ENCODE measurements at places on chromosomes 5 and 9.

DNA sequence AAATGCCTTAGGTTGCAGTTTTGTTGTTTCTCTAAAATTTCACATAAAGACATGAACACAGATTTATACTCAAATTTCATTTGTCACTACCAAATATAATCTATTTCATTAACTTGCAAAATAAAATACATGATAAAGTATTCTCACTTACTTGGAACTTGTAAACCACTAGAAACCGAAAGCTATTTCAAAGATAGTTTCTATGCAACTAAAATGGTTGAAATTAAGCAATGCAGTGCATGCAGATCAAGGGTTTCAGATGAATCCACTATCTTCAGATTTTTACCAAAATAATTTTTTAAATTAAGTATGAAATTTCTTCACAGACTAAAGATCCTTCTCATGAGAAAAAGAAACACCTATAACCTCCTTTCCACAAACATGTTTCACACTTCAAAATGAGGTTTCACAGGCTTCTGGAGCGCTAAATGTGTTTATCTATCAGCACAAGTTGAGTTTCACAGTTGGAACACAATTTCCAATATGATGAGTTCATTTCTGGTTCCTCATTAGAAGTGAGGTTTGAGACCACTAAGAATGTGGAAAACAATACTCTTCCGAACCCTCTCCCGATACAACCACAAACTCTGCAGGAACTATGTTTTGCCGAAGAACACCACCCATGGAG, 63.9 kb downstream of the EPB41L4A start:
- DNase-seq: no peak

DNA sequence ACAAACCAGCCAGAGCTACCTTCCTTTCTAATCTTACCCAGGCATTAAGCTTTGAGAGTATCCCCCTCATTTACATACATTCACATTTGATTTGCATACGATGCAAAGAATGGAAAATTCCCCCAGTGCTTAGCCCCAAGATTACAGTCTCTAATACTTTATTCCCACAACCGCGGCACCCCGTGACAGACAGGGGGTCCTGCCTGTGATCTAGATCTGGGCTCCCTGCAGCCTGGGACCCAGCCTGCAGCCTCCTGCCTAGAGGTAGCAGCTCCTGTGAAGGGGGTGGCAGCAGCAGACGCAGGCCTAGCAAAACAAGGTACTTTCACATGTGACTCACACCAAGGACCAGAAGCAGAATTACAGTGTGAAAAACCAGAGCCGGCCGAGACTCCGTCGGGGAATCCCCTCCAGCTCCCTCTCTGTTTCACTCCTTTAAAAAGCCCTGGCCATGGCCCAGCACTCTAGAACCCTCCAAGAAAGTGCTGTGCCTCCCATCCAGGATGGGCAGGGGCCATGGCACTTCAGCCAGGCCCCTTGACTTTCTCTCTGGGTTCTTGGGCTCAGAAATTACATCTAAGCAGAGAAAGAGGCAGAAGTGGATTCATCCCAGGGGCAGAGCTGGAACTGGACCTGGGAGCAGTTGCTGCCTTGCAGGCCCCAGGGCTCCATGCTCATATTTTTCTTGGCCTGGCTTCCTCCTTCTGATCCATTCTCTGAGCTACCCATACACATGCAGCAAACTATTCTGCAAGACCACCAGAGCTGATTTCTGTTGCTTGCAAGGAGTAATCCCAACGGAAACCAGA, 14.0 kb upstream of the TCF7 start:
- no peak for DNase-seq

DNA sequence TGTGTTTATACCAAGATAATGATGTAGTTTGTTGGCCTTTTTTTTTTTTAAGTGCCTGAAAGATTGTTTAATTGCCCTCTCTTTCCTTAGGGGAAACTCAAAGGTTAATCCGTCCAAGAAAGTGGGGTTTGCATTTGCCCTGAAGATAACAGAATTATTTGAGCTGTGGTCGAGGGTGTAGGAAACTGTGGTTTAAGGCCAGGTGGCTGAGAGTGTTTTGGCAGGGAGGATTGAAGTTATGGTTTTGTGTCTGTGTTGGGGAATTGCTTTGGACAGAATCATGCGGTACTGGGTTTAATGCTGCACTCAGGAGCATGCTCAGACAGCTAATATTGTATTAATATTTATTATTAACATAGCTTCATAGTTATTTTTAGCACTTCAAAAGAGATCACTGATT, 509.8 kb downstream of the EBF1 start:
- DNase-seq: peak; percentile 80

DNA sequence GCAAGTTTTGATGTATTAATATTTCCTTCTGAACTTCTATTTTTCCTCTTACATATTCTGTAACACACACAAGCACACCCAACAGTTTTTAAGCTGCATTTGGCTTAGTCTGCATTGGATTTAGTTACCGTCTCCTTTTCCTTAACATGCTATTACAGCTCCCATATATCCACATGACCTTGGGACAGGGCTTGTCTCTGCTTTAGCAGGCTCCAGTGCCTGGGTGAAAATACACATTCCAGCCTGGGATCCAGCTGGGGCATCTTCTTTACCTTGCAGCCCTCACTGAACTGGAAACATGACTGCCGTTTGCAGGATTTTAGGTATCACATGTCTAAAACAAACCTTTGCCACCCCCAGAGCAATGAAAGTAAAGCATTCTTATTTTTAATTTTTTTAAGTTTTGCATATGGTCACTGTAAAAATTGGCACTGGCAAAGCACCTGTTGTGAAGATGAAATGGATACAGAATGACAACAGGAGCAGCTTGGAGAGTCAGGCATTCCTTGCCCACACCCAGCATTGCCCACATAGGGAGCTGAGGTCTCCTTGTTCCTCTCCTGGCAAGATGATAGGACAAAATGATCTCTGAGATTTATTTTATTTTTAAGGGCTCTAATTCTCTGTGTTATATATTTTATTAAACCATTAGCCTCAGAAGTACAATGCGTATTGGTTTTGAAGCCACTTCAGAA, 4.0 kb downstream of the GADD45G start:
- no peak for DNase-seq

- no peak for DNase-seq
Measured at GRCh38 chr5:175663186-175664184, 5.6 kb downstream of the HRH2 start.

GRCh38 chr9:114483499-114483898, 21.8 kb downstream of the WHRN start:
- DNase-seq: no peak

- no peak for DNase-seq
Measured at GRCh38 chr9:14640967-14641366, 52.3 kb downstream of the ZDHHC21 start.

GRCh38 chr5:125348221-125348692, 601.8 kb upstream of the ZNF608 start:
- no peak for DNase-seq

DNA sequence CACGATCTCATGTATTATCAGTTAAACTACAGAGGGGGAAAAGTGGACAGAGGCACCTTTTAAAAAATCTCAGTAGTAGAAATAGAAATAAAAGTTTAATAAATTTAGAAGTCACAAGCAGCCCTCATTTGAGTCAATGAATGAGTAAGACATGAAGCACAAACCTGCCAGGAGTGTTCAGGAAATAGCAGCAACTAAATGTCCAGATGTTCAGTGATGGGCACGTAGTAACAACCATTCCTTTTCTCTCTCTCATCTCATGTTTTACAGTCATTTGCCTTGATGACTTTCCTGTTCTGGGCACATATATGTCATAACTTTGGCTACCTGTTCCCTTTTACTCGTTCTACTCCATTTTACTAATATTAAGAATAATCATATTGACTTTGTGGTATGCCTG, 17.7 kb downstream of the ISOC1 start:
- no peak for DNase-seq

- DNase-seq: no peak
Measured at GRCh38 chr5:173806270-173807035, 81.7 kb upstream of the CPEB4 start.

DNA sequence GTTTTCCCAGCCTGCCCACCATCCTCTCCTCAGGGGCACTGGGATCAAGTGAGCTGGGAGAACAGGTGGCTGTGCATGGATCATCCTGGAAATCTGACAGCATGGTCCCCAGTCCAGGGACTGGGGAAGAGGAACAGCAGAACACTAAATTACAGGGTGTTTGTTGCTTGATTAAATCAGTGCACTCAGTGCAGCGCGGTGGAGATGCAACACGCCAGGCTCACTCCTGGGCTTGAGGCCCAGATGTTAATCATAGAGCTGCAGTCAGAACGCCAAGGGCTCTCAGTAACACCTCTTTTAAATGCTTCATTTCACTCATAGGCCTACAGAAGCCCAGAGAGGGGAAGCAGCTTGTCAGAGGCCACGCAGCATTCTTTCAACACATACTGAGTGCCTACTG, 14.2 kb upstream of the LARP1 start:
- DNase-seq: no peak

DNA sequence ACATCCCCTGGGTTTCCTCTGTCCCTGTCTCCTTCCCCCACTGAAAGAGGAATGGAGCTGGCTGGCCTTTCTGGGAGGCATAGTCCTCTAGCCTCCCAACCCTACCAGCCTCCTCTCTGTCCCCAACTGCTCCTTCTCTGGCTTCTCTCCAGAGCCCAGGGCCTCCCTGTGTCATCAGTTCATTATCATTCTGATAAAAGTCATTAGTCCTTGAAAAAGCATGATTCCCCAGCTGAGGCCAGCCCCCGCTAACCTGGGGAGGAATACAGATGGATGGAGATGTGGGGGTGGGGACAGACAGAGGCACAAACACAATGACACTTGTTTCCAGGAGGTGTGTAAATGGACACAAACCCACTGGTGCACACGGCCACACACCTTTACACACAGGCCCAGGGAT, 73.6 kb upstream of the HSPA9 start:
- DNase-seq: no peak

DNA sequence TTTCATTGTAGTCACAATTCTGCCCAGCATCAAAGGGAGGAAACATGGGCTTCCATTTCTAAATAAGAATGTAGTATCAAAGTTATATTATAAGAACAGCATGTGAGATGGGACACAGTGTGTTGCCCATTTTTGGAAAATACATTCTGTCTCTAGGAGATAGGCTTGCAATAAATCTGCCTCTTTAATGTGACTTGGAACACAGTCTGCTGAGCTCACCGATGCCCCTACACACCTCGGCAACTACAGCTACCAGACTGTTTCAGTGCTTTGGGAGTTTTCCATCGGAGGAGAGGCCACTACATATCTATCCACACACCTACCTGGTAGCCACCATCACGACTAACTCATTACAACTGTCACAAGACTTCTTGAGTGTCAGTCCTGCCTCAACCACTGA, 18.9 kb upstream of the FCHO2 start:
- no peak for DNase-seq

DNA sequence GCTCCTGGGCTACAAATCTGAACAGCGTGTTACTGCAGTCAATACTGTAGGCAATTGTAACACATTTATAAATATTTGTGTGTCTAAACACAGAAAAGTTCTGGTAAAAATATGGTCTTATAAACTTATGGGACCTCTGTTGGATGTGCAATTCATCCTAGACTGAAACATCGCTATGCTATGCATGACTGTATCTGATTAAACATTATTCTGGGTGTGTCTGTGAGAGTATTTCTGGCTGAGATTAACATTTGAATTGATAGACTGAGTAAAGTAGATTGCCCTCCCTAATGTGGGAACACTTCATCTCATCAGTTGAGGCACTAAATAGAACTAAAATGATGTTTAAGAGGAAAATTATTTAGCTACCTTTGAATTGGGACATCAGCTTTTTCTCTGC, 24.3 kb upstream of the PRDM9 start:
- no peak for DNase-seq

- no peak for DNase-seq
Measured at GRCh38 chr5:151427258-151427657, 20.1 kb upstream of the SLC36A1 start.

- DNase-seq: no peak
Measured at GRCh38 chr5:106459541-106459940, 1211.2 kb downstream of the EFNA5 start.

GRCh38 chr5:125245216-125245615, 498.8 kb upstream of the ZNF608 start:
- DNase-seq: no peak

DNA sequence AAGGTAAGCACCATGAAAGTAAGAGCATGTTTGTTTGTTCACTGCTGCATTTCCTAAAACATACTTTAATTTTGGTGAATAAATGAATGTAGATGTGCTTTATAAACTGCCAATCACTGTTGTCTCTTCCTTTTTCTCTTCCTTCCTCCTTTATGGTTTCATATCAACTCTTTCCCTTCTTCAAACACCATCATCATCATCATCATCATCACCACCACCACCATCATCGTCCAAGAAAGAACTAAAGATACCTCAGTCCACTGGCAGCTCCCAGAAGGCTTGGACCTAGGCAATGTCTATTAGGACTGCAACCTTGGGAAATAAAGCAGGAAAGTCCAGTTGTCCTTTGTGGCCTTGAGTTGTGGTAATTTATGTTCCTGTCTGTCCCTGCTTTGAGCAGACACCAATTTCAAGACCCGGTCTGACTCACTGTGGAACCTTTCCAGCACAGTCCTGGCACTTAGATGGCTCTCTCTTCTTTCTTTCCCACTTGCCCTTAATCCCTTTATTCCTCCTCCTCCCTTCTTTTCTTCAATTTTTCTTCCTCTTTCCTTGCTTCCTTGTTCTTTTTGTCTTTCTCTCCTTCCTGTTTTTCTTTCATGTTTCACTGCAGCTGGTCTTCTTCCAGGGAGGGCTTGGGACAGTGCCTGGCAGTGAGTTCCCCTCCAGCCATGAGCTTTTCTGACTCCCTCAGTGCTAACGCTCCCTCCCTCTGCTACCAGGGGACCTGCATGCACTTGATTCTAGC, 99.3 kb downstream of the ANGPTL2 start:
- DNase-seq: no peak

GRCh38 chr5:37002176-37002751, 125.7 kb downstream of the NIPBL start:
- DNase-seq: no peak

DNA sequence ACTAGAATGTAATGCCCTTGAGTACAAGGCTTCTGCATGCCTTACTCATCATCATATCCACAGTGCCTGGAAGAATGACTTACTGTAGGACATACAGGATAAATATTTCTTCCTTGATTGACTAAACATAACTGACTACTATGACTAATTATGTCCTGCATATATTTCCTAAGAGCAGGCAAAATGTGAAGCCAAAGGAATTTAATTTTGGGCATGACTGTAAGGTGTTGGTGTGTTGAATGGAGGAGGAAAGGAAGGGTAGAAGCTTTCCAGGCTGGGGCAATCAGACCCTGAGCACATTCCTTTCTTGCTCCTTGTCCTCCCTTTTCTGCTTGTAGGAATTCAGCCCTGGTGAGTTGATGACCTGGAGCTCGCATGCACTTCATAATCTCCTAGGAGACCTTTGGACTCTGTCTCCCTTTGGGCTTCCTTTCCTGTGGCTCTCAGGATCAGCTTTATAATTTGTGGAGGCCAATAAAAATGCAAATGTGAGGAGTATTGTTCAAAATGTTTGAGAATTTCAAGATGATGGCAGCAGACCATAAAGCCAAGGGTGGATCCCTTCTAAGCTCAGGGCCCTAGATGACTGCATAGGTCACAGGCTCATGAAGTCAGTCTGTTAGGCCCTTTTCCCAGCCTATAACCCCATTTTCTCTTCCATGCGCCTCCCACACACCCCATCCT, 174.0 kb downstream of the HMHB1 start:
- DNase-seq: no peak

- DNase-seq: no peak
Measured at GRCh38 chr9:116491219-116491618, 195.9 kb upstream of the TRIM32 start.

Data from DND-41 (cell line).